ENCODE measurements at places on chromosomes 12 and 14.

- DNase-seq, result no peak
These were observed 160.6 kb downstream of the KTN1 start for GRCh38 chr14:55740649-55740989.

DNA sequence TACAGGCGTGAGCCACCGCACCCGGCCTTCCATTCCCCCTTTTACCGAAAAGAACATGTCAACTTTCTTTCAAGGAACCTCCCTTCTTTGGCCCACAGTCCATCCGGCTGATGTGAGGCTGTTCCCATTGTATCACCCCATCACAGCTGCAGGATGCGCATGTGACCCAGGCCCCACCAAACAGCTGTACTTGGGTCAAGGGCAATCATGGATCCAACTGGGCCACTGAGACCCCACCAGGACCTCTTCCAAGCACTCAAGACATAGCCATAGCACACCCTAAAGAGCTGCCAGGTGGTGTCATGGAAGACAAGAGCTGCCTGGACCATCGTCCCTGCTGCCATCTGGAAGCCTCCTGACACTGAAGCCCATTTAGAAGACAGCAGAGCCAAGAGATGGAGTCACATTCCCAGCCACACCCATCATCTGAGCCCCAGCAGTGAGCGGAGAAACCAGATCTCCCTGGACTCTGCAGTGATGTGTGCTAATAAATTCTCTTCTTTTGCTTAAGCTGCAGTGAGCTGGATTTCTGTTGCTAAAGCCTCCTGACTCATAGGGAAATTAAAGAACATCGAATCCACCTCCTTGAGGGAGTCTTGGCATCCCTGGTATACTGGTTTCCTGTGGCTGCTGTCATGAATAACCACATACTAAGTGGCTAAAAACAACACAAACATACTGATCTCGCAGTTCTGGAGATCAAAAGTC is 105.6 kb downstream of the KSR2 start:
- no peak for DNase-seq

GRCh38 chr14:53148671-53149070 is 4.5 kb downstream of the DDHD1 start:
- no peak for DNase-seq

- no peak for DNase-seq
These were observed 27.9 kb downstream of the TAOK3 start for GRCh38 chr12:118344829-118345228.

- no peak for DNase-seq
These were observed 11.4 kb downstream of the APAF1 start for GRCh38 chr12:98656289-98657101.

GRCh38 chr12:115322275-115322674 is 638.3 kb upstream of the TBX3 start:
- peak; percentile 39 for DNase-seq

GRCh38 chr12:53939141-53940108 is 794 bp downstream of the HOXC13 start:
- no peak for DNase-seq

- DNase-seq, result no peak
These were observed 105.2 kb downstream of the TSPAN9 start for GRCh38 chr12:3182426-3182825.

DNA sequence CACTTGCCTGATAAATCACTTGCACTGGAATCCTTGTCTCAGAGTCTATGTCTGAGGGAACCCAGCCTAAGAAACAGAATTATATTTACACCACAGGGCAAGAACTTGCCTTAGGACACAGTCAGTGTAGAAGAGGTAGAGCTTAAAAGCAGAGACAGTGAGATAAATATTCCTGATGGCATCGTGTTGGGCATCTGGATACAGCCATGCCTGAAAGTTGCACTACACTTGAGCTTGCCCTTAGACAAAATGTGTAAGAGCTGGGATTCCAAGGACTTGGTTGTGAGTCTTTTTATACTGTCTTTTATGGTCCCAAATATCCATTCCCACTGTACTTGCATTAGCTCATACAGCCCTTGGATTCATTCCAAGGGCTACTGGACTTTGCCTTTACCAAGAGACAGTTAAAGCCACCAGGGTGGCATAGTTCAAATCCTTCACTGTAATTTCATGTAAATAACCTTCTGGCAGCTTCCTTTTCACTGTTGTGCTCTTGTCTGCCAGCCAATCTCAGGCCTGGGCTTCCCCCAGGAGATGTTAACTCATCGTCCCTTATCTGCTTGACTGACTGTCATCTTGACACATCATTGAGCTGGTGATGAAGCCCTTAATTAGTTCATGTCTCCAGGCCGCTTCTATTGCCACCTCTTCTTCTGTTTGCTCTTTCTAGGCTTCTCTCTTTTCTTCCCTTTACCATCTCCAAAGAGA is 577.9 kb upstream of the TBX3 start:
- DNase-seq, result peak; percentile 57

- no peak for DNase-seq
These were observed 24.2 kb downstream of the ACACB start for GRCh38 chr12:109140560-109140959.

GRCh38 chr14:53979747-53980642 is 23.4 kb upstream of the BMP4 start:
- no peak for DNase-seq

GRCh38 chr12:1324910-1325309 is 269.5 kb downstream of the FBXL14 start:
- DNase-seq, result no peak

DNA sequence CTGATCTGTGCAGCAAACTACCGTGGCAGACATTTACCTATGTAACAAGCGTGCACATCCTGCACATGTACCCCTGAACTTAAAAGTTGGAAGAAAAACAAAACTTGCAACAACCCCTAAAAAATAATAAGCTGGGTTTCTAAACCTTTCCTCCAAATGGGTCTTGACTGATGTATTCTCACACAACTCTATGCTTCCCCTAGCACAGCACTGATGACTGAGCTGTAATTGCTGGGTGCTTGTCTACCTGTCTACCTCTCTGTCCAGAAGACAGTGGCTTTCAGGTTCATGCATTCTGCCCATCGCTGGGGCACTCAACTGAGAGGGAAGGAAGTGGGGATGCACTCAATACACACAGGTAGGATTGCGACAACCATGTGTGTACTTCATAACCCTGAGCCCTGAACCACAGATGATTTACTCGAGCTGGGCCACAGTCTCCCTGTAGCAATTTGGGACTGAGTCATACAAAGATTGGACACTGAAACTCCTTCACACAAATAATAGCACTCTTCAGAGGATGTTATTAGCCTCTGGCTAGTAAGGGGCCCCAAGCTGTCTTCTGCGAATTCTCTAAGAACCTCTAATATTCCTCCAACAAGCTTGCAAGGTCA is 44.8 kb upstream of the TMPO start:
- no peak for DNase-seq

- peak; percentile 35 for DNase-seq
These were observed 308.1 kb downstream of the RPAP3 start for GRCh38 chr12:47397664-47398281.

- no peak for DNase-seq
These were observed 104.9 kb downstream of the PDZRN4 start for GRCh38 chr12:41293011-41293410.

GRCh38 chr12:13956060-13956590 is 25.3 kb downstream of the GRIN2B start:
- no peak for DNase-seq

DNA sequence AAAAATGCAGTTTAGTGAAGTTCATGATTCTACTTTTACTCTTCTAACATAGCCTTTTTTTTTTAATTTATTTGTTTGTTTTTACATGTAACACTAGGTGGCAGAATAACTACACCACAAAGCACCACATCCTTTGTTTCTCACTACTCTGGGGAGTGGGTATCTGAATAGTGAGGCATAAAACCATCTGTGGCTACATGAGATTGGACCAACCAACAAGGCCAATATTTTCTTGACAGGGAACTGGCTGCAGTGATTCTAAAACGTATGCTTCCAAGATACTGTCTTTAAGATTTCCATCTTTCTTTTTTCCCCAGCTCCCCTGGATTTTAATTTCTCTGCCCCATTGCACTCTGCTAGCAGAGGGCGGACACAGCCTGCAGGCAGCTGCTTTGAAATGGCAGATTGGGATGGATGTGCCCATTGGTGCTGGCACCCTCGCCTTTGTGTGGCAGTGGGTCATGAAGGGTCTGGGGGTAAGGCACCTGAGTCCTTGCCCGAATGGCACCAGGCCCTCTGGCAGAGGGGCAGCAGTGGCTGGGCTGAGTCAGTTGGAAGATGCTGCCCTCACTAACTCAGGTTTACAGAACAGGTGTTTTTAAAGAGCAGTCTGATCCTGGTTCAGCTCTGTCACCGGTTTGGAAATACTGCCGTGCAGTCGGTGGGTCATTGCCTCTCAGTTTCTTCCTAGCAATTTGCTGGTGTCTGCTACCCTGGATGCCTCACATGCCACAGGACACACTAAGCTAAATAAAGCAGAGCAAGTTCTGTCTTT is 429.1 kb downstream of the RAD51B start:
- DNase-seq, result peak; percentile 61

- no peak for DNase-seq
These were observed 432.6 kb upstream of the SYT1 start for GRCh38 chr12:78431931-78432330.

DNA sequence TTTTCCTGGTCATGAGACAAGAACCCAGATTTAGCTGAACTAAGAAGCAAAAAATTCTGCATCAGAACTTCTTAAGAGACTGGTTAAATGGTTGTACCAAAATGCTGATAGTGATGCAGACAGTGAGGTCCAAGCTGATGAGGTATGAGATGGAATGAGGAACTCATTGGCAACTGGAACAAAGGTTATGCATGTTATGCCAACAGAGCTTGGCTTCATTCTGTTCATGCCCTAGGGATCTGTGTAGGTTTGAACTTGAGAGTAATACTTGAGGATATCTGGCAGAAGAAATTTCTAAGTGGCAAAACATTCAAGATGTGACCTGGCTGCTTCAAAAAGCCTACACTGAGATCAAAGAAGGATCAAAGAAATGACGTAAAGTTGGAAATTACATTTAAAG is 398.0 kb downstream of the FSCB start:
- no peak for DNase-seq

- no peak for DNase-seq
These were observed 63.8 kb upstream of the SSTR1 start for GRCh38 chr14:38143659-38144505.

DNA sequence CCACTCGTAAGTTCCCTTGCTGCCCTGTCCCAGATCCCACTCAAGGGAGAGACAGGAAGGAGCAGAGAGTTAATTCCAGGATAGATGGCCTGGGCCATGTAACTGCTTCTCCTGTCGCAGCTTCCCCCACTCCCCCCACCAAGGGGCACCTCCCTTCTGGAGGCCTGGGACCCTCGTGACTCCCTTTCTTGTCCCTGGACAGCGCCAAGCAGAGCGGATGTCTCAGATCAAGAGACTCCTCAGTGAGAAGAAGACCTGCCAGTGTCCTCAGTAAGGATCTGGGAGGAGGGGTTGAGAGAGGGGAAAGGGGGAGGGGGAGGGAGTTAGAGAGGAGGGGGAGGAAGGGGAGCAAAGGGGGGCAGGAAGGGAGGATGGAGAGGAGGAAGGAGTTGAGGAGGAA is 3.0 kb upstream of the GPR162 start:
- no peak for DNase-seq

DNA sequence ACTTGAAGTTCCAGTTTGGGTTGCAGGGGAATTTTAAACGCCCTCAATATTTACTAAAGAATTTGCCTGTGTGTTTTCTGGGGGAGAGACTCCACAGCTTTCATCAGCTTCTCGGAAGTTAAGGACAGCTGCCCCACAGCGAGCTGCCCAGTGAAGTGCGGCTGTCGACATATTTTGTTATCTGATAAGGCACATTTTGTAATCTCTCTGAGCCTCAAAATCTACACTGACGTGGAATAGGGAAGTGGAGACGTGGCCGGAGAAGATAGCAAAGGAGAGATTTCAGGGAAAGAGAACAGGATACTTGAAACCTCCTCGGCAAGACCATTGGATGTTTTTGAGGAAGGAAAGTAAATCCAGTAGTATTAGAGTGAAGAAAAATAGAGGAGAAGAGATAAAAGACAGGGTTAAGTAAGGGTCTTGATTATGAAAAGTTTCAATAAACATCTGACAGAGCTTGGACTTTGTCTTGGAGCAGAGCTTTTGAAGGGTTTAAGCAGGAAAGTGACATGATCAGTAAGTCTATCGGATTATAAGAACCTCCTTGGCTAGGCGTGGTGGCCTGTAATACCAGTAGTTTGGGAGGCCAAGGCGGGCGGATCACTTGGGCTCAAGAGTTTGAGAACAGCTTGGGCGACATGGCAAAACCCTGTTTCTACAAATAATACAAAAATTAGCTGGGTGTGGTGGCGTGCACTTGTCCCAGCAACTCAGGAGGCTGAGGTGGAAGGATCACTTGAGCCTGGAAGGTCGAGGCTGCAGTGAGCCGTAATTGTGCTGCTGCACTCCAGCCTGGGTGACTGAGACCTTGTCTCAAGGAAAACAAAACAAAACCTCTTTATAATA is 1.1 kb downstream of the POLR3B start:
- DNase-seq, result no peak

DNA sequence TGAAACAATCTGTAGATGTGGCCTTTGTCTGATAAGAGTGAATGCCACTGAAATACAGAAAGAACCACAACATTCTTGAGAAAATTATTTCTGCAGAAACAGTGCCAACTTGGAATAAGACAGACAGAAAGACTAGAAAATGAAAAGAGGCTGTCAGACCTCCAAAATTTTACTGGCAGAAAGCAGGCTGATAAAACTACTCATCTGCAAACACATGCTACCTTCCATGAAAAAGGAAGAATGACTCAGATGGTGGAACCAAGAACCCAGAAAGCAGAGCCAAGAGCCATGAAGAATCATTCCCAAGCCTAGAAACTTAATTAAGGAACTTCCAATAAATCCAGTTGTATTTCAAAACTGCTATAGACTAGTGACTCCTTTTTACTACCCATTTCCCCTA is 31.9 kb upstream of the OSBPL8 start:
- no peak for DNase-seq

DNA sequence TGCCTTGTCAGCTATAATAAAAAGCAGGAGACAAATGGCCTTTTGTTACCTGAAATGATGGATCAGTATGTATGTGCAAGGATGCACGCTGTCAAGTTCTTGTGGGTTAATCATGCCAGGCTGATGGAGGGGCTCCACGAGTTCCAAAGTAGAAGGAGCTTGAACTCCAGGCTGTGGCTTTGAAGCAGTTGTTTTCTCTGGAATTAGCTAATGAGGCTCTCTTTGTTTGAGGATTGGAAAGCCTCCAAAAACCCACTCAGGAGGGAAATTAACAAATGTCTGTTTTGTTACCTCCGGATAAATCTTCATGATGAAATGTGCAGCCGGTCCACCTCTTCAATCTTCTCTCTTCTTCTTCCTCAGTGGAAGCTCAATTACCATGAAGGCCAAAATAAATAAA is 605.5 kb downstream of the DIO2 start:
- no peak for DNase-seq

GRCh38 chr12:11901701-11902524 is 168.8 kb upstream of the BCL2L14 start:
- no peak for DNase-seq

GRCh38 chr14:51228890-51229289 is 11.2 kb upstream of the TMX1 start:
- no peak for DNase-seq
